ENCODE measurements at places on chromosomes 16 and 17. TPM values are rescaled to one million over a fixed set of nuclear protein-coding genes. Genes with fewer than 3 reads are reported as not detected.

DNA sequence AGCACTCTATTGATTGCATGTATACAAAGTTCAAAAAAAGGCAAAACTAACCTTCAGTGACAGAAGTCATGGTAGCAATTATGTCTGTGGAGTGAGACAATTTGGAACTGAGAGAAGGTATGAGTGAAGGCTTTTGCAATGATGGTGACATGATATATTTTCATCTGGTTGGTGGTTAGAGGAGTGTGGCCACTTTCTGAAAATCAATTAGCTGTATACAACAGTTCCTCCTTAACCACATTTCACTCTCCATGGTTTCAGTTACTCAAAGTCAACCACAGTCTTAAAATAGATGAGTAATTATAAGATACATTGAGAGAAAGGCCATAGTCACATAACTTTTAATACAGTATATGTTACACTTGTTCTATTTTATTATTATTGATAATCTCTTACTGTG, 26.2 kb downstream of the ADAMTS18 start:
- no peak overlapping the region for H3K27ac ChIP-seq
- H3K4me1 ChIP-seq: no peaks in the 10 kb centered on the region
- H3K36me3 ChIP-seq: no peaks in the 10 kb centered on the region
- no peak overlapping the region for H3K4me3 ChIP-seq

DNA sequence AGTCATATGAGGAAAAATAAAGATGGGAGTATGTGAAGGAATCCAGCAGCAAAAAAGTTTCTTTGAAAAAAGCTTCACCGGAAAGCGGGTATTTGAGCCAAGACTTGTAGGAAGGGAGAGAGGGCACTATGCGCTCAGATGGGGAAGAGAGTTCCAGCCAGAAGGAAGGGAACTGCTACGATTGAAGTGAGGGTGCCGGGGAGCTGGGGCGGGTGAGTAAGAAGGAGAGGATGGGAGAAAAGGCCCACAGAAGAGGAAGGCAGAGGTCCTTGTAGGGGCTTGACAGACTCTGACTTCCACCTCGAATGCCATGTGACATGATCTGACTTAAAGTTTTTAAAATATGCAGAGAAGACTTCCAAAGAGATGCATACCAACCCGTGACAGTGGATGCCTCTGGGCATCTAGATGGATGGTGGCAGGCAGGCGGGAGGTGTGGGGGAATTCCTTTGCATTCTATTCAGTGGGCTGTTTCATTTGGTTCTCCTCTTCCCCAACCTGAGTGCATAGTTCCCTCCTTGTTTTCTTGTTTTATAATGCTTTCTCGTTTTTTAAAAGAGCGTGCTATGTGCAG, 44.9 kb downstream of the CDRT4 start:
- no peak overlapping the region for H3K4me3 ChIP-seq
- H3K27ac ChIP-seq: no peak overlapping the region
- no peaks in the 10 kb centered on the region for H3K36me3 ChIP-seq
- no peaks in the 10 kb centered on the region for H3K27me3 ChIP-seq
- no peak for DNase-seq

- H3K36me3 ChIP-seq: no peaks in the 10 kb centered on the region
- H3K4me3 ChIP-seq: no peak overlapping the region
- no peaks in the 10 kb centered on the region for H3K4me1 ChIP-seq
- peak overlapping the region; percentile 82 for H3K27ac ChIP-seq
- DNase-seq: peak; percentile 21
These were observed 69.2 kb downstream of the PRKCB start for GRCh38 chr16:23905027-23905426.

DNA sequence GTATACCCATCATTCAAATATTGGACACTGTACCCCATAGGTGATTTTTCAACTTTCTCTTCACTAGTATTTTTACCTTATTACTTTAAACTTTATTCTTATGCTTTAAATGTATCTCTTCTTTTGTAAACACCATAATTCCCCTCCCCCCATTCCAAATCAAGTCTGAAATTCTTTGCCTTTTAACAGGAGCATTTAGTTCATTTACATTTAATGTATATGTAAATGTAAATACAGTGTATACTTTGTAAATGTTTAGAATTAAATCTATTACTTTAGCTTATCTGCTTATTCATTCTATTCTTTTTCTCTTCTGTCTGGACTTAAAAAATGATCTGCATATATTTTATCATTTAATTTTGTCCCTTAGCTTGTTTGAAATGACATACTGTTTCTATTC, 30.0 kb upstream of the ADGRG1 start:
- no peaks in the 10 kb centered on the region for H3K36me3 ChIP-seq
- peaks cover 8% of the 10 kb centered on the region for H3K27me3 ChIP-seq
- H3K4me1 ChIP-seq: no peaks in the 10 kb centered on the region
- H3K4me3 ChIP-seq: no peak overlapping the region

- H3K4me3 ChIP-seq: no peak overlapping the region
- DNase-seq: peak; percentile 68
- H3K36me3 ChIP-seq: no peaks in the 10 kb centered on the region
- H3K4me1 ChIP-seq: no peaks in the 10 kb centered on the region
These were observed 143.8 kb upstream of the CRHR1 start for GRCh38 chr17:45640141-45640850.

GRCh38 chr17:17164676-17165075, 41.5 kb downstream of the PLD6 start:
- H3K27me3 ChIP-seq: no peaks in the 10 kb centered on the region
- no peak overlapping the region for H3K4me3 ChIP-seq
- H3K36me3 ChIP-seq: peaks cover 53% of the 10 kb centered on the region
- DNase-seq: no peak
- no peak overlapping the region for H3K27ac ChIP-seq

- no peak for DNase-seq
- no peak overlapping the region for H3K27ac ChIP-seq
- no peaks in the 10 kb centered on the region for H3K4me1 ChIP-seq
- no peaks in the 10 kb centered on the region for H3K36me3 ChIP-seq
- H3K4me3 ChIP-seq: no peak overlapping the region
These were observed 16.5 kb upstream of the ADGRG3 start for GRCh38 chr16:57651344-57652333.

- peaks cover 27% of the 10 kb centered on the region for H3K4me1 ChIP-seq
- no peak overlapping the region for H3K27ac ChIP-seq
- no peaks in the 10 kb centered on the region for H3K36me3 ChIP-seq
- H3K4me3 ChIP-seq: no peak overlapping the region
These were observed 2.4 kb downstream of the C1QL1 start for GRCh38 chr17:44965481-44966234.

- DNase-seq: peak; percentile 89
- H3K27ac ChIP-seq: peak overlapping the region; percentile 73
- peaks cover 40% of the 10 kb centered on the region for H3K4me1 ChIP-seq
- H3K36me3 ChIP-seq: no peaks in the 10 kb centered on the region
- no peaks in the 10 kb centered on the region for H3K27me3 ChIP-seq
These were observed 29.8 kb downstream of the WSB1 start for GRCh38 chr17:27323538-27324215.

DNA sequence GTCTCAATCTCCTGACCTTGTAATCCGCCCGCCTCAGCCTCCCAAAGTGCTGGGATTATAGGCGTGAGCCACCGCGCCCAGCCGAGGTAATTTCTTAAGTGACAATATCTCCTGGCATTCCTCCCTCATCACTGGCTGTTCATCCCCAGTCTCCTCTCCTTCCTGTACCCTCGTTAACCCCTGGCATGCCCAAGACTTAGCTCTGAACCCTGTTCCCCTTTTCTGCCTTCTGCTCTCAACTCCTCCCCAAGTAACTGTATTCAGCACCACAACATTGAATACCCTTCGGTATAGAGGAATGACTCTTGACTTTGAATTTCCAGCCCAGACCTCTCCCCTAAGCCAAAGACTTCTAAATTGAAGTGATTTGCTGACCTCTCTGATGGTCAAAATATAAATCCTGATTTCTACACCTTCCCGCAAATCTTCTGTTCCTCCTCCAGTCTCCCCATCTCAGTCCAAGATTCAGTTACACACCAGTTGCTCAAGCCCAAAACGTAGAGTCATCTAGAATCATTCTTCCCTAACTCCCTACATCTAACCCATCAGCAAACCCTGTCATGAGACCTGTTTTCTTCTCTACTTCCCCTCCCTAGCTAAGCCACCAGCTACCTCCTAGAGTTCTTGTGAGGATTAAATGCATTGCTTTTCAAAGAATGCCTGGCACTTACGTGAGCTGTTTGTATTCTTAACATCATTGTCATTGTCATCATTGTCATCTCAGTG, 14.8 kb downstream of the PMP22 start:
- H3K4me1 ChIP-seq: peaks cover 14% of the 10 kb centered on the region
- no peak for DNase-seq
- no peak overlapping the region for H3K4me3 ChIP-seq
- no peaks in the 10 kb centered on the region for H3K36me3 ChIP-seq

- H3K27me3 ChIP-seq: peaks cover 16% of the 10 kb centered on the region
- H3K27ac ChIP-seq: peak overlapping the region; percentile 91
- DNase-seq: peak; percentile 75
- H3K4me3 ChIP-seq: peak overlapping the region; percentile 86
- no peaks in the 10 kb centered on the region for H3K36me3 ChIP-seq
These were observed 1.2 kb downstream of the TMC6 start for GRCh38 chr17:78127239-78127887.

DNA sequence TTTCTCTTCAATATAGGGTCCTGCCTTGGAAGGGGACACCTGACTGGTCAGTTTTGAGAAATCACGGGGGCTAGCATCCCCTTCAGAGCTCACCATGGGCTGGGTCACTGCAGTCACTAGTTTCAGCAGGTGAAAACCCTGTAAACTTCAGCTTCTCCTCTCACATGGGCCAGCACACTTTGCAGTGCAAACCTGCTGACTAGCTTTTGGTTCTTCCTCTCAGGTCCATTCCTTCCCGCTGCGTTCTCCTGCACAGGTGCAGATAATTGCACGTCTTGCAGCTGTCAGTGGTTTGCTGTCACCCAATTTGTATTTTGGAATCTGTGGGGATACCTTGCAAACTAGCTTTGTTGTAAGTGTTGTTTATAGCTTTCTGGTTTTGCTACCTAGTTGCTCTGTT, 95.1 kb downstream of the LYRM1 start:
- no peak overlapping the region for H3K4me3 ChIP-seq
- no peaks in the 10 kb centered on the region for H3K4me1 ChIP-seq
- H3K27me3 ChIP-seq: no peaks in the 10 kb centered on the region
- no peak overlapping the region for H3K27ac ChIP-seq
- no peaks in the 10 kb centered on the region for H3K36me3 ChIP-seq

- H3K4me3 ChIP-seq: no peak overlapping the region
- H3K36me3 ChIP-seq: no peaks in the 10 kb centered on the region
- no peaks in the 10 kb centered on the region for H3K4me1 ChIP-seq
- H3K27me3 ChIP-seq: no peaks in the 10 kb centered on the region
- H3K27ac ChIP-seq: no peak overlapping the region
These were observed 306.6 kb downstream of the MAF start for GRCh38 chr16:79293836-79294460.

DNA sequence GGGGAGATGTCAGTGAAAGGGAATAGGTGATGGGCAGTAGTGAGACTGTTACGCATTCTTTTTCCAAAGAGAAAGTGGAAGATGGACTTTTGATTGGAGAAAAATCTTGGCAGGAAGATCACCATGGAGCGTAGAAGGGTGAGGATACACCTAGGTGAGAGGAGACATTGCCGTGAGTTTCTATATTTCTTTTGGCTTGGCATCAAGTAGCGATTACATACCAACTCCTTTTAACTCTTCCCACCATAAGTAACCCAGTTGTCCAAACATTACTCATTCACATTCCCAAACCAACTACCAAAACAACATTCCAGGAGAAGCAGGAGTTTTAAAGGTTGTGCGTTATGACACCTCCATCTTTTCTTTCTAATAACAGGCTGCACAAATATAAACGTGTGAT, 10.7 kb upstream of the KRT28 start:
- no peak overlapping the region for H3K4me3 ChIP-seq
- H3K27me3 ChIP-seq: peaks cover 92% of the 10 kb centered on the region
- H3K27ac ChIP-seq: no peak overlapping the region
- DNase-seq: no peak
- no peaks in the 10 kb centered on the region for H3K4me1 ChIP-seq

CD300H gene
- total RNA-seq: not detected

CHRNE gene
- total RNA-seq: not detected

PRCD gene
- 6.8 TPM for total RNA-seq

SMPD3 gene
- total RNA-seq: 73.3 TPM

FSCN2 gene
- 28.1 TPM for total RNA-seq

LRRC37A gene
- total RNA-seq: 2.0 TPM

CDRT15L2 gene
- not detected for total RNA-seq

Measured in transverse colon (tissue), 4 donors.